ENCODE measurements at places on chromosomes 16 and 17.

DNA sequence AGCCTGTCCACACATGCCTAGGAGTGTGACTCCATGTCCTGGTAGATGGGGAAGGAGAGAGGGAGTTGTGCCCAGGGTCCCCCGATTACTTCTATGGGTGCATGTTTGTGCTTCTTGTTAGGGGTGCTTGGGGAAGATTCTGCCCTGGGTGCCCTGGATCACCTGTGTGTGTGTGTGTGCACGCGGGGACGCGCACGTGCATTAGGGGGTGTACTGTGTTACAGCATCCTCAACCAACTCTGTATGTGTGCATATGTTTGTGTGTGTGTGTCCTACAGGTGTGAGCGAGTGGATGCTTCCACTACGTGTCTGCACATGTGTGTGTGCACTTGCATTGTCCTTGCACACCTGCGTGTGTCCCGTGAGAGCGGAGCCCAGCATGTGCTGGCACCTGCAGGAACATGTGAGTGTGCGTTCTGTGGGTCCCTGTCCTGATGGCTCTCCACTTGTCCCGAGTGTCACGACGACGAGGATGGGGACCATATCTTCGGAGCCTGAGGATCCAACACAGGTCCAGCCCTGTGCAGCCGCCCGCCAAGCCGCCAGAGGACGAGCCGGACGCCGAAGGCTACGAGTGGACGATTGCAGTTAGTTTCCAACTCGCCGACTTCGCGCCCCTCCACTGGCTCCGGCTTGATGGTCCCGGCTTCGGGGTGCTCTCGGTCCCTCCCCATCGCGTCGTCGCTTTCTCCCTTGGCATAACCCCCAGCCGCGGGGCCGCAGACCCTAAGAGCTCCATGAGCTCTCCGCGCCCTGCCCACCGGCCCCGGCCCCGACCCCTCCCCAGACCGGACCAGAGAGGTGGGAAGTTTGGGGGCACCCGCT lies 6.0 kb upstream of the TBC1D3B start:
- no peak for DNase-seq

- no peak for DNase-seq
These were observed 134.2 kb downstream of the PRKCA start for GRCh38 chr17:66436631-66437030.

DNA sequence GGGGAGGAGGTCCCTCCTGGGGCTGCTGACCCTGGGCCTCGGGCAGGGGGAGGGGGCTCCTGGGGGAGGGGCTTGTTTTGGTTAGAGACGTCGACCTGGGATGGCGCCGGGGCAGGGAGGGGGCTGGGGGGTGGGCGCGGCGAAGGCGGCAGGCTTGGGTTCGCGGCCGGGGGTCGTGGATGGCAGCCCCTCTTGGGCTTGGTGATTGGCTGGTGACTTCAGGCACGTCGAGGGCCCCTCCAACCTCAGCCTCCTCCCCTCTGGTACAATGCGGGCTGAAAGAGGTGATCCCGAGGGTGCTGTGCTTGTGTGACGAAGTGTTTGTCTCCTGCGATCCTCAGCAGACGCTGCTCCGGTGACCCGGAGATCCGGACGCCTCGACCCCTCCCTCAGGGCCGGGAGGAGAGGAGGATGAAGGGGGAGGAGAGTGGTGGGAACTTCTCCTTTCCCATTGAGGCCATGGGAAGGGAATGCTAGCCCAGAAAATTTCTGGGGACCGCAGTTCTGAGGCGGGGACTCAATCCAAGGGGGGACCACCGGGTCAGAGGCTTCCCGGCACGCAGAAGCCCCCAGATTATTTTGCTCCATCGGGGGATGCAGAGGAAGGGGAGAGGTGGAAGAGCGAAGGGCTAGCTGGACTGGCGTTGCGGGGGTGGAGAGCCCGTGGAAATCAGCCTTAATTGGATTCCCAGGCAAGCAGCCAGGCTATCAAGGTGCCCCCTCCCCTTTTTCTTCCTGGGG lies 43.9 kb downstream of the RAI1 start:
- DNase-seq, result no peak

- no peak for DNase-seq
These were observed 54.3 kb downstream of the WNT3 start for GRCh38 chr17:46764000-46764708.

DNA sequence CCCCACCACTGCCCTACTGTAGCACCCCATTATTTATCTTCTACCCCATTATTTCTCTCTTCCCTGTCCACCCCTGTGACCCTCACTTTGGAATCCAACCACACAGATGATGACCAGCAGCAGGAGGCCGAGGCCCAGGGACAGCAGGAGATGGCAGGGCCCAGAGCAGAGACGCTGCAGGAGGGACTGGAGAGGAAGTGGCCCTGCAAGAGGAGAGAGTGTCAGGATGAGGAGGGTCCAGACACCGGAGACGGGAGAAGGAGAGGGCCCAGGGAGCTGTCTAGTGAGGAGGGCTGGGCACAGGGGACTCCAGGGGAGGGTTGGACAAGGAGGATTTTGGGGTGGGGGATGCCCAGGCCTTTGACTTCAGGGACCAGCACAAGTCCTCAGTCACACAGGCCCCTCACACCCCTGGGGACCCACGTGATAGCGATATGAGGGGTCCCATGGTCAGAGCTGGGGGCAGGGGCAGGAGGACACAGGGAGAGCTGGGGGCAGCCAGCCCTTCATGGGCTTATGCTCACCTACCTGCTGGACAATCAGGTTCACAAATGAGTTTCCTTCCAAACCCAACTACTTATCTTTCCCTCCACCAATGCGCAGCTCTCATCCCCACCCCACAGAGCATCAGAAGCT lies 2.0 kb downstream of the CLEC10A start:
- no peak for DNase-seq

DNA sequence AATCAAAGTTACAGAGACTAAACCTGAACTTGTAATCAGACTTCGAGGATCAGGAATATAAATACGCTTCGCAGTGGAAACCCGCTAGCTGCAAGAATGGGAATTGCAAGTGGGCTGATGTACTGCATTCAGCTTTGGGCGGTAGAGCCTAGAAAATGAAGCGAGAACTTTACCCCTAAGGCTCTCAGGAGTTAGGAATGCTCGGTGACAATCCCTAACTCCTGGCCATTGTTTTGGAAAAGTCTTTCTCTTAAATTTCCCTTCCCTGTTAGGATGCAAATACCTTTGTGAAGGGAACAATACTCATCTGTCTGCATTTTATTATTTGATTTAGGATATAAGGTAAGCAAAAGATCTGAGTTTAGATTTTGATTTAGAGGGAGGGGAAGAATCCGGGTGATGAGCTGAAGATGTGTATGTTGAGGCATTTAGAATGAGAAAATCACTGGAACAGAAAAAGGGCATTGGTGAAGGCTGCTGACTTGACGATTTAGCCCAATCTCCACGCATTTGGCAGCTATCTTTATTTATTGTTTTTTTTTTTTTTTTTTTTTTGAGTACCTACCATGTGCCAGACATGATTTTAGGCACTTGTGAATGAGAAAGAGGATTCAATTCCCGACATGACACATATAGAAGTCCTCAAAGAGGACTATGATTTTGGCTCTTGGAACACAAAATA lies 2.2 kb upstream of the TOX3 start:
- DNase-seq, result no peak

- DNase-seq, result no peak
These were observed 266.0 kb downstream of the ENGASE start for GRCh38 chr17:79340333-79341221.

DNA sequence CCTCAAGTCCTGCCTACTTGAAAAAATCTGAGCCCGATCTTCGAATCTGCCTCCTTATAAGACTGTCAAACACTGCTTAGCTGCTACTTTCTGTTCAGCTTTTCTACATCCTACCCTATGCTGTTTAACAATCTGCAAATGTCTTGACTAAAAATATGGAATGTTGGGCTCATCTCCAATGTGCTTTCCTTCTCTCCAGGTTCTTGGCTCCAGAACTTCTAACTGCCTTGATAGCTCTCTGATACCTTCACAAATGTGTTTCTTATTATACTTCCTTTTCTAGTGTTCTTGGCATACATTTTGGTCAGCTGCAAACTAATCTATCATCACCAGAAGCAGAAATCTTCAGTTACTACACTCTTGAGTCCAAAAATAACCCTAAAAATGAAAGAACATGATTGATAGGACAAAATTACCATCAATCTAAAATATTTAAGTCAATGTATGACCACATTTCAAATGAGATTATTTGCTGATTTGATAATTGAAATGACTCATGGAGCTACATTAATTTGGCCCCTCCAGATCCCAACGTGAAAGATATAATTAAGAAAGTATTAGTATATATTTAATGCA lies 372.3 kb upstream of the MON1B start:
- no peak for DNase-seq
